OCI-M1 (cell line): ENCODE measurements at places on chromosomes 2 and 18.
A peak's percentile ranks its signal among the peaks of the same experiment; 100 is the strongest.

DNA sequence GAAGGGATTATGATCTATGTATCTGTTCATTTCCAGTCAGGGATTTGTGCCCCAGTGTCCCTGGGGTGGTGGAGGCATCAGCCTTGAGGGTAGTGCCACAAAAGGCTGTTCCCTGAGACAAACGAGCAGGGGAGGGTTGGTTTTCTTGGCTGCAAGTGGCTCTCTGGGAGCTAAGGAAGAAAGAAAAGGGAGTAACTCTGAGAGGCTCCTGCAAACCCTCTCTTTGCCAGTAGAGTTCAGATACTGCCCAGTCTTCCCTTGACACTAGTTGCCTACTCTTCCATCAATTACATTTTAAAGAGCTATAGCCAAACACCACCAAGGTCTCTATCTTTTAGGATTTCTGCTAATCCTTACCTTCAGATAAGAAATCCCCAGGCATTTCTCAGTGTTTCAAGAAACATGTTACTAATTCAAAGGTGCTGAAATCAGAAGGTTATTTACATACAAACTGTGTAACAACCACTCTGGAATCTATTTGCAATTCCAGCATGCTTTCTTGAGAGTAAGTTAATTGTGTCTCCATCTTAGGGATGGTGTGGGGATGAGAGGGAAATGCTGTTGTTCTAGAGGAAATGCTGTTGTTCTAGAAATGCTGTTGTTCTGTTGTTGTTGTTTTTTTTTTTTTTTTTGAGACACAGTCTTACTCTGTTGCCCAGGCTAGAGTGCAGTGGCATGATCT is 18.7 kb upstream of the KCTD1 start:
- peak; percentile 17 for DNase-seq

DNA sequence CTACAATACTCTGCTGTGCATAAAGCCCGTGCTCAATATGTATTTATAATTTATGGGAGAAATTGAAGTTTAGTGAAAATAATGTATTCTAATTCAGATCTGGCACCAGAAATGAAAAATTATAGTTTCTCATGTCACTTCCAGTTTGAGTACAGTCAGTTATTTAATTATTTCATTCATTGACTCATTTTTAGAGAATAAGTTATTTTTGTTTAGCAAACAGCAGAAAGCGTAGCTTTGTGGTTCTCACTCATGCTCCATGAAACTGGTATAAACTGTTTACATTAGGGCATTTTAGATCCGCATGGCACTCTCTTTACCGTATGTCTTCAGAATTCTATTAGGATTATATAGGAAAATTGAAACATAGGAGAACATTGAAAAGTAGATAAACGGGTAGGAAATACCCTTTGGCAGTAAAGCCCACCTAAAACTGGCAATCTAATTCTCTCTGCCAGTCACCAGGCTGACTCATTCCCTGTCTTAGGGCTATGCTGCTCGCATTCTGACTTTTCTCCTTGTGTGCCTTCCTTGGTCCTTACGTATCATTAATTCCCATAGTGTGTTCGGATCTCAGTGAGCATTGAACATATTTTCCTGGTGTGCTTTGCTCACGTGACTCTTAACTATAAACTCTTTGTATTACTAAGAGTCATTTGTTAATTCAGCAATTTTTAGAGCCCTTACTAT is 106.0 kb downstream of the ZNF236 start:
- no peak for DNase-seq

- peak; percentile 67 for DNase-seq
Measured at GRCh38 chr2:102417946-102418345, 5.0 kb upstream of the IL18RAP start.

DNA sequence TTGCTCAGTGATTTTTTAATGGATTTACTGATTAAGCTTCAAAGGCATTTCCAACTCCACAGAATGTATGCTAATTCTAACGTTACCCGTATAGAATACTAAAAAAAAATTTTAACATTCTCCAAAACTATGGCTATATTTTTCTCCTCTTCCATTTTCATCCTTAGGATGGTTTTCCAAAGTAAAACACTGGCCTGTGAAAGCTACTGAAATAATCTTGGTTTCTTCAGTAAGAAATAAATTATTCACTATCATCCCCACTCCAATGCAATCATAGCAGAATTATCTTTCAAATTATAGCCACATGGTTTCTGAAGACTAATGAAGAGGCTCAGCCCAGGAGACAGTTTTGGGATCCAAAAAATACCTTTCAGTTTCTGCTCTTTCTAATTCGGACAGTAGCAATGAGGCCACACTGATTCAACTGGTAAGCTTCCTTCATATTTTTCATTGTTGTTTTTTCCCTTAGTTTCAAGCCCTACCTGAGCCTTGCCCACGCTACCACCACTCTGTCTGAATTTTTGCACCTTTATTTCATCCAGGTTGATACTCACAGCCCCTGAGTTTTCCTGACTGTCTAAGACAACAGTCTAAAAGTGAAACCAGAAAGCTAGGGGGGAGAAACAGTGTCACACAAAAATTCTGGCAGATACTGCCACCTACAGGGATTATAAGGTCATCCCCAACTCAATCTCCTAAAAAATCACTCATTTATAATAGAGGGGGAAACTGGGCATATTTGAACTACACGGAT is 887.9 kb downstream of the NRXN1 start:
- DNase-seq: peak; percentile 83

GRCh38 chr2:2638547-2639220 is 307.6 kb upstream of the MYT1L start:
- DNase-seq: no peak

DNA sequence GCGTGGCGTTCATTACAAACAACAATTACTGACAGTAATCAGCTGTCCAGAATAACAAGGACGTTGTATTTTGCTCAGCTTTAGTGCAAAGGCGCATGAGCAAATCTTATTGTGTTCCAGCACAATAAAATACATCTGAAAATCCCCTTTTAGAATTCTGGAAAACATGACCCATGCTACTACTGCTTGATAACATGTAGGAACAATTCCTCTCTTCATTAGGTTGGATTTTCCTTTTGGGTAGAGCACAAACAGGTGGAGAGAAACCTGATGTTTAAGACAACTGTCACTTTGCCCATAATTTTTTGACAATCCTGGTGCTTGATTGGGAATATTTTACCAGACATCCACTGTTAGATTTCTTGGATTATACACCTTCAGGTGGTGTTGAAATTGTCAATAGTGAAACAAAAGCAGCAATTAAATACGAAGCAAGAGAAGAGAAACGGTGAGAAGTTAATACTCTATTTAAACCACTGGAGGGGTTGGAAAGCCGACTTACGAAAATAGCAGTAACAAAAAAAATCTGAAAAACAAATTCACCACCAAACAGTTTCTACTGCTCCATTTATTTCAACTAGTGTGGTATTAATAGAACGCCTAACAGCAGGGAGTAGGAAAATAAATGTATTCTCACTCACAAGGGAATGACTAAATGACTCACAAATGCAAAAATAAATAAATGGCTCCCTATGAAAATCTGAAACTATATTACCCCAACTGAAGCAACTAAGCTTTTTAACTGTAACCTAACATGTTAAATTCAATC is 102.7 kb downstream of the CPO start:
- DNase-seq: no peak

DNA sequence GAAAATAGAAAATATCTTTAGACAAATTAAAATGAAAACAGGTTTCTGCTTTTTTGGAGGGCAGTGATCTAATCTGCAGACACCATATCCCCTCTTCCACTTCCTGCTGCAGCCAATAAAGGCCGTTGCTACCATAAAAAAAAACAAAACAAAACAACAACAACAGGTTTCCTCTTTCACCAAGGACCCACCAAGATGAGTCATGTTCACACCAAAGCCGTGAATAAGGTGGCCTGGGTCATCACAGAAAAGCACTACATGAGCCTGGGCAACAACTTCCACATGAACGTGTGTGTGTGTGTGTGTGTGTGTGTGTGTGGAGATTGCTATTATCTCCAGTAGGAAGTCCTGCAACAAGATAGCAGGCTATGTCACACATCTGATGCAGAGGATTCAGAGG is 24.8 kb upstream of the TFCP2L1 start:
- DNase-seq: peak; percentile 53
